ENCODE measurements at places on chromosomes 6 and 20.

GRCh38 chr6:32432050-32432450 is 7.6 kb upstream of the HLA-DRA start:
- no peak for DNase-seq

- no peak for DNase-seq
These were observed 3.9 kb downstream of the DOK5 start for GRCh38 chr20:54479138-54479906.

- no peak for DNase-seq
These were observed 21.2 kb downstream of the TFAP2D start for GRCh38 chr6:50734488-50734887.

GRCh38 chr6:166258854-166259276 is 49.3 kb downstream of the PRR18 start:
- no peak for DNase-seq

DNA sequence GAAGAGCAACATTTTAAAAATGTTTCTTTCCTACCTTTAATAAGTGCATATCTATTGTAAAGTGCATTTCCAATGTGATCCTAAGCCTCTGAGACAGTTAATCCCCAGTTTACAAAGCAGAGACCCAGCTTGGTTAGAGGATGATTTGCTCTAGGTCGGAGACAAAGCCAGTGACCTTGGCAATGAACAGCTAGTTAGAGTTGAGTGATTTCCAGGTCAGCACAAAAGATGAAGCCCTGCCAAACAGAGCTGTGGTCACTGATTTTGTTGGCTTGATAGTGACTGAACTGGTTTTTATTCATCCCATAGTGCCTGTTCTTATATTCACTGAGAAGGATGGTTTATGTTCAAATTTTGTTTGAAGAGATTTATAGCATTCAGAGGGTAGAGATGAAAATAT is 56.6 kb upstream of the CD83 start:
- DNase-seq = no peak

- DNase-seq = no peak
These were observed 248.3 kb downstream of the ARID1B start for GRCh38 chr6:157025437-157025836.

- DNase-seq = no peak
These were observed 76.5 kb upstream of the ADGRF1 start for GRCh38 chr6:47118611-47119010.

DNA sequence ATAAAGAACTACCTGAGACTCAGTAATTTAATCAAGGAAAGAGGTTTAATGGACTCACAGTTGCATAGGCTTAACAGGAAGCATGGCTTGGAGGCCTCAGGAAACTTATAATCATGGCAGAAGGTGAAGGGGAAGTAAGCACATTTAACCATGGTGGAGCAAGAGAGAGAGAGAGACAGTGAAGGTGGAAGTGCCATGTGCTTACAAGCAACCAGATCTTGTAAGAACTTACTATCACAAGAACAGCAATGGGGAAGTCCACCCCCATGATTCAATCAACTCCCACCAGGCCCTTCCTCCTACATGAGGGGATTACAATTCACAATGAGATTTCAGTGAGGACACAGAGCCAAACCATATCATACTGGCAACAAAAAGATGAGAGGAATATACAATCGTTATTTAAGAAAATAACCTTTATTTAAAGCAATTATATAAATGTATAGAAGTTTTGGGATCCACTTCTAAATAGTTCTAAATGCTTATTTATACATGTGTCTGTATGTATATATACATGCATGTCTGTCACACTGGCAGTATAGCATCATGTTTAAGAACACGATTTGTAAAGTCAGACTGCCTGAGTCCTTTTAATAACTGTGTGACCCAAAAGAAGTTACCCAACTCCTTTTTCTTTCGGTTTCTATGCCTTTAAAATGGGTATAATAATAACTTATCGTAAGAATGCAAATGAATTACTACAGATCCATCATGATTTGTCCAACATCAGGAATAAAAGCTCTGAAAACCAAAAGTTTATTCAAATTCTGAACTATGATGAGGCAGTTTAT is 255.7 kb upstream of the THEMIS start:
- DNase-seq = no peak

- DNase-seq = no peak
These were observed 106.9 kb downstream of the SLC23A2 start for GRCh38 chr20:4894409-4894808.

GRCh38 chr6:162726947-162727321 is 632 bp downstream of the PRKN start:
- DNase-seq = no peak

DNA sequence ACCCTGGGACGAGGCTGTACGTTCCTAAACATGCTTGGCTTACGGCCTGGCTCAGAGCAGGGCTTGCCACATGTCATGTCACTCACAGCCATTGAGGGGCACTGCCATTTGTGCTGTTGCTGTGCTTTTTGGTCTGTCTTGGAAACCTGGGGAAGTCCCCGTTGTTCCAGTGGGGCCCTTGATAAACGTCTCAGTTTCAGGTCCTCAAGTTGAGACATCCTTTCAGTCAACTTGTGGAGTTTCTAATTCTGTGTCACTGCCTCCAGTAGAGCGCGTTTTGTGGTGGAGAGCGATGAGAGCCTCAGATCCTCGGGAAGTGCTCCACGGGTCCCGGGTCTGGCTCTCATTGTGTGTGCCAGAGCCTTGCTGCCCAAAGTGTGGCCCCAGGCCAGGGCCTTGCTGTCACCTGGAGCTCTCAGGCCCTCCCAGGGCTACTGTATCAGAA is 43.0 kb upstream of the CCR6 start:
- no peak for DNase-seq

GRCh38 chr20:44411020-44411756 is 55.7 kb downstream of the HNF4A start:
- no peak for DNase-seq

DNA sequence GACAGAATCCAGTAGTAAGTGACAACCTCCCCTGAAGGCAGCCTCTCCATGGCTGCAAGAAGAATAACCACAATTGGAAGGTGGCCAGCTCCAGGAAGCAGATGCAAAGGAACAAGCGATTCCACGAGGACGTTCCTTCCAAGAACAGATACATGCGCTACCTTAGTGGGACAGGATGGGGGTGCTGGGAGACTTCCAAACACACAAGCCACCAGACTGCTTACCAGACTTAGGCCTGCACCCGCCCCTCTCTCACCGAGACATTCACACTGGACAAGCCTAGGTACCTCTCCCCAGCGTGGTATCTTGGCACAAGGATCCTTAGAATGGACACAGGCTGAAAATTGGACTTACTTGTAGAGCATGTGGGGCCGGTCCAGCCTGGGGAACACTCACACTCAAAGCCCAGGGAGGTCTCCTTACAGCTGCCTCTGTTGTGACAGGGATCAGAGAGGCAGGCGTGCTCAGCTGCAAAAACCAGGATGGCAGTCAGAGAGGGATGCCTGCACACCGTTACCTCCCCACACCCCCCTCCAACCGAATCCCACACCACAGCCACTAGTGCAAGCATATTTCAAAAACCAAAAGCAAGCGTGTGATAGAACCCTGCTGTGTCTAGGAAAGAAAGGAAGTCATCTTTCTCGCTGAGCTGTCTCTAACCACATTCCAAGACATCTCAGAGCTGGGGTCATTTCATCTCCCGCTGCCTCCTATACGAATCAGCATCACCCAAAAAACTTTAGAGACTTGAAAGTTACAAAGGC is 22.4 kb downstream of the JAG1 start:
- no peak for DNase-seq

DNA sequence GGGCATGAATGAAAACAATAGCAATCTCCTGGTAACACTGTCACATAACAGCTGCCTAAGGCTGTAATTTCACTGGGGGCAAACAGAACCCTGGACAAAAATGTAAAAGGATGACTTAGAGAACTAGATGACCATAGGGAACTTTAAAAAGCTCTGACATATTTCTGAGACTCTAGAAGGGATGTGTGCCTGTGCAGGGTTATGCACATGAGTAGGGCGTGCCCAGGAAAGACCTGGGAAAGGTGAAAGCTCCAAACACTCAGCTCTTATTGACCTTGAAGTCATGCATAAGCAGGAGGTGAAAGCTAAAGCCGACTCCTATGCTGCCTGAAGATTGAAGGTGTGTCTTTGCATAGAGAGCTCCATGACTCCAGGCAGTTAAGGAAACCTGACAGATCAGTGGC is 118.4 kb upstream of the BTBD3 start:
- DNase-seq = no peak

- no peak for DNase-seq
These were observed 65.0 kb upstream of the BTN3A2 start for GRCh38 chr6:26300043-26300331.

Measured in thoracic aorta (tissue), 2 donors.